ENCODE measurements at places on chromosomes 2 and 18.
A peak's percentile ranks its signal among the peaks of the same experiment; 100 is the strongest.

- no peak for DNase-seq
Observed at GRCh38 chr2:70830366-70830765, 5.2 kb downstream of the CD207 start.

- DNase-seq = peak; percentile 84
Observed at GRCh38 chr2:164910101-164910899, 45.0 kb downstream of the SLC38A11 start.

DNA sequence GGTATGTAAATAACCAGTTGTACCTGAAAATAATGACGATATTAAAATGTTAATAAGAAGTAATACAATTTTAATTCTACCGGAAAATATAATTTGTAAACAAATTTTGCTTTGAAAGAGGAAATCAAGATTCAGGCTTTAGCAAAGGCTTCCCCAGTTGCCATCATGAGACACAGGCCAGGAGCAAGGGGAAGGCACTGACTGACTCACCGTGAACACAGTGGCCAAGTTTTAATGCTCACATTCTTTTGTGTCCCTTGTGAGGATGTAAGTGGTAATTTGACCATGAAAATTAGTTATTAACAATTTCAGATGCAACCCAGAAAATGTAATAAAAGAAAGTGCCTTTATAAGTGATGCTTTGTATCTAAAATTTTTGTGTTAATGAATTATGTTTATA lies 164.1 kb downstream of the GREB1L start:
- DNase-seq = peak; percentile 20

DNA sequence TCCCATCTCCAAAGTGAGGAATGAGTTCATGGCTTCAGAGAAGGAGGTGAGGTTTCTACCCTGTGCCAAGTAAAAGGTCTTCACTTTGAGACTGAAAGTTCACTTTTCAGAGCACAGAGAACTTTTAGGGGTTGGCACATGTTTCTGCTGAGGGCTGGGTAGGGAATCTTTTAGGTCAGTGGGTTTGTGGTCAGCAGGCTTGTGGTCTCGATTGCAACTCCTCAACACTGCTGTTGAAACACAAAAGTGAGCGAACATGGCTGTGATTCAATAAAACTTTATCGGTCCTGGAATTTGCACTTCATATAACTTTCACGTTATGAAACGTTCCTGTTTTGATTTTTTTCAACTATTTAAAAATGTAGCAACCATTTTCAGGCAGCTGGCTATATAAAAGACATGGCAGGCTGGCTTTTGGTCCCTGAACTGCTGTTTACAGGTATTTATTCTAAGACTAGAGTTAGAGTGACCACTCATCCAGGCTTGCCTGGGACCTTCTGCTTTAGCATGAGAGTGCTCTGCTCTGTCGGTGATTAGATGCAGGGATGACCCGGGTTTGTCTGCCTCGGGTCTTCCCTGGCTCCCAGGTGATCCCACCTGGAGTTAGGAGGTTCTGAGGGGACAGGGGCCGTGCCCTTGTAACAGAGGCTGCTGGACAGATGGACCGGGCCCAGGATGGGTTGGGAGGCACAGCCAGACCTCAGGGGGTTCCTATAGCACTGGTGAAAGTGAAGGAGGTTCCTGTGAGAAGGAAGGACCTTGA lies 62.7 kb upstream of the TAF1B start:
- no peak for DNase-seq

GRCh38 chr2:102880731-102881130 lies 118.9 kb downstream of the TMEM182 start:
- DNase-seq = no peak

- DNase-seq = no peak
Observed at GRCh38 chr2:206845877-206846276, 80.5 kb downstream of the FASTKD2 start.

DNA sequence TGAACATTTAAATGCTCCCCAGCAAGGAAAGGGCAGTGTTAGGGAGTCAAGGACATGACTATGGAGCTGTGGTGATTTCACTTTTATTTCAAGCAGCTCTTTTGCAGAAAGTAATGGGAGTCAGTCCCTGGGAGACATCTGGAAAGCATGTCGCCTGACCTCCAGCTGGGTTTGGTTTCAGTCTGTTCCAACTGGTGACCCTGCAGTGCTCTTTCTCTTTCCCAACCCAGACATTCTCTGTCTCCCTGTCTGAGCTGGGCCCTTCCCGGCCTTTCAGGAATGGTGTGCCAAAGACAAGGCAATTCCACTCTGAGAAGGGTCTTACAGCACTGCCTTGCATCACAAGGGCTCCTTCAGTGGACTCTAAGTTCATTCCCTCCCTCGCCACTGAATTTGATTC lies 323.2 kb downstream of the OSR1 start:
- no peak for DNase-seq

GRCh38 chr2:159213296-159213695 lies 73.2 kb downstream of the WDSUB1 start:
- no peak for DNase-seq

DNA sequence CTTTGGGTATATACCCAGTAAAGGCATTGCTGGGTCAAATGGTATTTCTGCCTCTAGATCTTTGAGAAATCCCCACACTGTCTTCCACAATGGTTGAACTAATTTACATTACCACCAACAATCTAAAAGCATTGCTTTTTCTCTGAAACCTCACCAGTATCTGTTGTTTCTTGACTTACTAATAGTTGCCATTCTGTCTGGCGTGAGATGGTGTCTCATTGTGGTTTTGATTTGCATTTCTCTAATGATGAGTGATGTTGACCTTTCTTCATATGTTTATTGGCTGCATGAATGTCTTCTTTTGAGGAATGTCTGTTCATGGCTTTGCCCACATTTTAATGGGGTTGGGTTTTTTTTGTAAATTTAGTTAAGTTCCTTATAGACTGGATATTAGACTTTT lies 382.6 kb upstream of the ZNF804A start:
- no peak for DNase-seq

DNA sequence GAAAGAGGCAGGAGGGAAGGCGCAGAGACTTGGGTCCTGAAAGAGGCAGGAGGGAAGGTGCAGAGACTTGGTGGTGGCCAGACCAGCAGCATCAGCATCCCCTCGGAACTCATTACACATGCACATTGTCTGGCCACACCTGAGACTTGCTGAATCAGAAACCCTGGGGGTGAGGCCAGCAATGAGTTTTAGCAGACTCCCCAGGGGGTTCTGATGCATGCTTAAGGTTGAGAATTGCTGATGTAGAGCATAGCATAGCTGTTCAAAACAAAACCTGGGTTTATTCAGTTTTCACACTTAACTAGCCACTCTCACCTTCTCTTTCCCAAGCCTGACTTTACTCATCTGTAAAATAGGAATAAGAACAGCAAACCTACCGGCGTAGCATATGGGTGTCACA lies 122.9 kb downstream of the MRO start:
- DNase-seq = no peak

GRCh38 chr2:174120346-174120745 lies 128.0 kb downstream of the OLA1 start:
- DNase-seq = peak; percentile 76

- DNase-seq = no peak
Observed at GRCh38 chr18:80133124-80133523, 24.1 kb downstream of the ADNP2 start.

DNA sequence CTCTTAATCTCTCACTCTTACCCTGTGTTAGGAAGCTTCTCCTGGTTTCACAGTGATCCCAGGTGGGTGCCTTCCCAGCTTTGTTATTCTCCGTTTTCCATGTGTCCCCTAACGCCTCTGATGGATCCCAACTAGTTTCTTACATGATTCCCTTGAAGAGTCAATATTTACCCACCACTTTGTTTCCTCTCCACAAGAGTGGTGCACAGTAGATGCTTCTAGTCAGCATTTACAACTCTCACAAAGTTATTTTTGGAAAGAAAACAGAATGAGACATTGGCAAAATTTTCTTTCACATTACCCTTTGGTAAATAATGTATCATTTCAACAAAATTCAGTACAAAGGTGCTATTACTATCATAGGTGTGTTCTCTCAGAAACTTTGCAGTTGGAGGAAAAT lies 1611.1 kb upstream of the ZEB2 start:
- no peak for DNase-seq

DNA sequence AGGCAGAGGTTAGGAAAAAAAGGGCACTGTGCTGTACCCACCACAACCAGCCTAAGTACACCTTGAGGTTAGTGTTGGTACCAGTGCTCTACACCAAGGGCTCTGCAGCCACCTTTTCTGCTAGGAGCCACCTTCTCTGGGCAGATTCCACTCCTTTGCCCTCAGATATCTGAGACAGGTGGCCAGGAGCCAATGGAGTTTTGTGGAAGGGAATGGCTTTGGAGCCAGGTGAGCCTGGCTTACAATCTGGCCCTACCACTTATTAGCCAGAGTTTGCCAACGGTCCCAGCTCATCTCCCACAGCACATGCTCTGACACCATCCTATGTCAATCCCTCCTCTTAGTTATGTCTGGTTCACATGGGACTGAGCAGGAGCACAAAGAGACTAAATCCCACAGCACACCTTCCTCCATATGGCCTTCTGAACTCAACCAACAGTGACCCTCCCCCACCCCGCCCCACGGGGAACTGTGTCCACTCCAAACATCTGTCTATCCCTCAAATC lies 77.5 kb downstream of the CLHC1 start:
- peak; percentile 51 for DNase-seq

DNA sequence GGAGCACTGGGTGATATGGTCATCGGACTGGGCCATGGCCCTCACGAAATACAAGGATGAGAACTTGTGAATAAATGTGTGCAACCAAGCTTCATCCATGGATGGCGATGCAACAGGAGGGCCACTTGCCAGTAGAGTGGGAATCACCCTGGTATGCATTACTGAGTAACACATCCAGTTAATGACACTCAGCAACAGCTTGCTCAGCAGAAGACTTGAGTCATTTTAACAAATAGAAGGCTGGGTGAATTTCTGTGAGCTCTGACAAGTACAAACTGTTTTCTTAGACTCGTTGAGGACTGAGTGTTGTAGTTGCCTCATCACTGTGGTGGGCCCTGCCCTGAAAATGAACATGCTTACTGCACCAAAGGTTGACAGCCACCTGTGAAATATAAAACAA lies 221.6 kb downstream of the NCKAP5 start:
- DNase-seq = peak; percentile 96

- DNase-seq = no peak
Observed at GRCh38 chr2:144480285-144480684, 39.6 kb downstream of the ZEB2 start.

DNA sequence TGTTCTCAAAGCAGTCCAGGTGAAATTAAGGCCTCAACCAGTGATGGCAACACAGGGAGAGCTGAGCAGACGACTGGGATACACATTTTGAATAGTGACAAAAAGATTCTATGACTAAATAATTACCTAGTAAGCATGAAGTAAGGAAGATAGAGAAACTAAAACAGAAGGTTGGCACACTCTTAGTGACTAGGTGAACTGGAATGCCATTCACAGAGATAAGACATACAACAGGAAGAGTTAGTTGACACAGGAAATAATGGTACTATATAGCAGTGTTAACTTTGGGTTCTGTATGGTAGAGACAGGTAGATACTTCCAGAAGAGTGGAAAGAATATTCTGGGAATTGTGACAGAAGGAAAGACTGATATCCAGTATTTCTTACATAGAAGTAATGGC lies 181.8 kb upstream of the NT5C1B start:
- DNase-seq = peak; percentile 64

DNA sequence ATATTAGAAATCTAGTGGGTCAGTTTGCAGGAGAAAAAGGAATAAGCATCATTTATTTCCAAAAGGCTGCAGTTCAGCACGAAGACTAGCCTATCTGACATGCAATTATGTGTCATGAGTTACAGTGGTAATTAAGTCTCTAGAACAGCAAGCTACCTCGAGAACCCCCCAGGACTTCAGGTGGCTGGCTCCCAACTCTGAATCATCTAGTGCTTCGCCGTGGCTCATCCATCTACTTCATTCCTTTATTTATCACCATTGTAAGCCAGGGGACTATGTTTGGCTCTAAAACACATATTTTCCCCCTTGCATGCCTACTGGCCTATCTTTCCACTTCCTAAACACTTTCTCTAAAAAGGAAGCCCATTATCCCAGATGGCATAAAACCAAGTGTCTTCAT lies 121.6 kb downstream of the TXNL1 start:
- DNase-seq = no peak

DNA sequence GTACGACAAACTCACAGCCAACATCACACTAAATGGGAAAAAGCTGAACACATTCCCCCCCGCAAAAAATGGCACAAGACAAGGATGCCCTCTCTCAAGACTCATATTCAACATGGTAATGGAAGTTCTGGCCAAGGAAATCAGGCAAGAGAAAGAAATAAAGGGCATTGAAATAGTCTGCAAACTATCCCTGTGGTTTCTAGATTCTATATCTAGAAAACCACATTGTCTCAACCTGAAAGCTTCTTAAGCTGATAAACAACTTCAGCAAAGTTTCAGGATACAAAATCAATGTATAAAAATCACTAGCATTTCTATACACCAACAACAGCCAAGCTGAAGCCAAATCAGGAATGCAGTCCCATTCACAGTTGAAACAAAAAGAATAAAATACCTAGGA lies 294.6 kb upstream of the CYP26B1 start:
- DNase-seq = no peak

GRCh38 chr2:161077367-161078210 lies 82.6 kb upstream of the TANK start:
- DNase-seq = peak; percentile 41

- DNase-seq = peak; percentile 93
Observed at GRCh38 chr2:64485961-64486360, 32.0 kb downstream of the LGALSL start.

GRCh38 chr18:79796531-79797405 lies 970 bp upstream of the KCNG2 start:
- no peak for DNase-seq

- DNase-seq = peak; percentile 76
Observed at GRCh38 chr18:3115447-3116030, 102.6 kb upstream of the LPIN2 start.

DNA sequence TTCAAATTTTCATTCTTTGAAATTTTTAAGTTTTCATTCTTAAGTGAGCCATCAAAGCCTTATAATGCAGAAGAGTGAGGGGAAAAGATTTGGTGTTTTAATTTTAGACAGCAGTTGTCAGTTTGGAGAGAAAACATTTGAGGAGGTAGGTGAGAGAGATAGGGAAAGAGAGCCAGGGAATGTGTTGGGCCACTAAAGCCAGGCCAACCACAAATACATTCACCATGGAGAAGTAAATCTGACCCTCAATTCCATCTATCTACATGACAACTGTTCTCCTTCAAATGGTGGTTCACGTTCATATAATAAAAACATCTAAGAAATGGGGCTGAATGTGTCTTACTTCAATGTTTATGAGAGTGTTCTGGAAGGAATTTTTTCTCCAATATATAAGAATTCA lies 553.0 kb upstream of the SYT4 start:
- no peak for DNase-seq

DNA sequence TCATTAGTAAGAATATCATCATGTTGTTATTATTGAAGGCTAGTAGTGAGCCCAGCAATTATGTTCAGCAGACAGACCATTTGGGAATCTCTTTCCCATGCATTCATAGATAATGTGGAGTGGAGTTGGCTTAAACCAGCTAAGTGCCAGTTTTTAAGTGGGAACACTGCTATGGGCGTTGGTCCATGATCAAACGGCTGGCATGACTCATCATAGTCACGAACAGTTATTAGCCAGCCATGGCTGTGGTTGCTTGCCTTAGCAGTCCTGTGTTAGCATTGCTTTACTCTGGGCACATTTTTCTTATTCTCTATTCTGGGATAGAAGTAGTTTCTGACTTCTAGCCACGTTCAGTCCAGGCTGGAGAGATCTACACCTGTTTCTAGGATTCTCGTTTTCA lies 17.7 kb downstream of the EIF4E2 start:
- DNase-seq = peak; percentile 82

- no peak for DNase-seq
Observed at GRCh38 chr2:96409820-96410164, 74.2 kb downstream of the NCAPH start.

GRCh38 chr2:53095227-53095626 lies 672.4 kb upstream of the CHAC2 start:
- DNase-seq = no peak

All from epithelial cell of esophagus (primary cell).